ENCODE measurements at places on chromosomes 1 and 21. TPM values are rescaled to one million over a fixed set of nuclear protein-coding genes. Genes with fewer than 3 reads are reported as not detected.

- H3K4me3 ChIP-seq, result no peak overlapping the region
- no peak for DNase-seq
- no peaks in the 10 kb centered on the region for H3K36me3 ChIP-seq
- no peaks in the 10 kb centered on the region for H3K27me3 ChIP-seq
- no peaks in the 10 kb centered on the region for H3K4me1 ChIP-seq
These were observed 36.2 kb upstream of the A3GALT2 start for GRCh38 chr1:33357099-33357498.

GRCh38 chr1:6409053-6409452 is 10.7 kb downstream of the HES2 start:
- H3K27ac ChIP-seq, result no peak overlapping the region
- no peak overlapping the region for H3K4me3 ChIP-seq
- H3K4me1 ChIP-seq, result no peaks in the 10 kb centered on the region
- no peaks in the 10 kb centered on the region for H3K36me3 ChIP-seq
- no peaks in the 10 kb centered on the region for H3K27me3 ChIP-seq
- no peak for DNase-seq

- DNase-seq, result no peak
- H3K4me3 ChIP-seq, result no peak overlapping the region
- H3K27ac ChIP-seq, result no peak overlapping the region
These were observed 203.9 kb upstream of the PROX1 start for GRCh38 chr1:213783893-213784292.

The RIMS3 gene
- 5.4 TPM for polyA plus RNA-seq

DNA sequence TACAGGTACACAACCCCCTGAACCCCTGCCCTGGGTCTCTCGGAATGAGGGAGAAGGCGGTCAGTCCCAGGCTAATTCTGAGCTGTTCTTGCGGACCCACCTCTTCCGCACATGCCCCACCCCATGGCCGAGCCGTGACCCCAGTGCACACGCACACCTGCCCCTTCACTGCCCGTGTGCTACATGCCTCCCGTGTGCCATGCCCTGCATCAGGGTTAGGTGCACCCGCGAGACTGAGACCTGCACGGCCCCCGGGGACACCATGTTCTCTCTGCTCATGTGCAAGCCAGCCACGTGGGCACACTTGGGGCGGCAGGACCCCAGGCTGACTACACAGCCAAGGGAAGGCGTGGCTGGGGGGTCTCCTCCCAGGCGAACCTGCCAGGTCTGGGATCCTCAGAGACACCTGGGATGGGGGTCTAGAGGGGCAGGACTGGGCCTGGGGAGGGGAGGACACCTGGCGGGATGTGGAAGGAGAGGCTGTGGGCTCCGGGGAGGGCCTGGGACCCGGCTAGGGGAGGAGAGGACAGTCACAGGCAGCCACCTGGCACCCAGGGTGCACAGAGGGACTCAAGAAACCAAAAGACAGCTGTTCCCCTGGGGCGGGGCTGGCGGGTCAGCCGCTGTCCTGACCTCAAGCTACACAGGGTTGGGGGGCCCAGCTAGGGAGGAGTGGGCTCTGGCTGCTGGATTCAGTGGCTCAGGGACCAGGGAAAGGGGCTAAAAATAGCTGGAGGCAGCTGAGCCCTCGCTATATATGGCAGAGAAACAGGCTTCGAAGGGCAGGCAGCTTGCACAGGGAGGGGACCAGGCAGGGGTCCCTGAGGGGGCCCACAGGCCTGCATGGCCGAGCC is 133.4 kb downstream of the CASZ1 start:
- H3K27me3 ChIP-seq, result no peaks in the 10 kb centered on the region
- no peaks in the 10 kb centered on the region for H3K4me1 ChIP-seq
- no peak for DNase-seq
- H3K4me3 ChIP-seq, result no peak overlapping the region

Measured in CD8-positive, alpha-beta memory T cell (primary cell).